ENCODE measurements at places on chromosomes 3 and 15.
A peak's percentile ranks its signal among the peaks of the same experiment; 100 is the strongest.

DNA sequence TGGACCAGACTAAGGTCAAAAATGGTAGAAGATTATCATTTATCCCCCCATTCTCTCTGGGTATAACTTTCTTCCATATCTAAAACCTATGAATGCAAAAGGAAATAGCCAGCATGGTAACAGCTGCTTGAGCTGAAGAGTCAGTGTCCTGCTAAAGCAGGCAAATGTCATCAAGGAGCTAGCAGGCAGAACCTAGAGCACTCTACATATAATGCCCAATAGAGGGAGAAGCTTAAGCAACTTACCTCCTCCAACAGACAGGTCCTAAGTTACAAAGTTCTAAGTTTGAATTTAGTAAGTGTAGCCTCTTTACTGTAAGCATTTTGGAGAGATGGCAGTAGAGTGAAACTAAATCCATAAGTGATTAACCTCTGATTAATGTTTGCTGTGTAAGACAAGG is 7.7 kb downstream of the RAF1 start:
- no peak for DNase-seq

DNA sequence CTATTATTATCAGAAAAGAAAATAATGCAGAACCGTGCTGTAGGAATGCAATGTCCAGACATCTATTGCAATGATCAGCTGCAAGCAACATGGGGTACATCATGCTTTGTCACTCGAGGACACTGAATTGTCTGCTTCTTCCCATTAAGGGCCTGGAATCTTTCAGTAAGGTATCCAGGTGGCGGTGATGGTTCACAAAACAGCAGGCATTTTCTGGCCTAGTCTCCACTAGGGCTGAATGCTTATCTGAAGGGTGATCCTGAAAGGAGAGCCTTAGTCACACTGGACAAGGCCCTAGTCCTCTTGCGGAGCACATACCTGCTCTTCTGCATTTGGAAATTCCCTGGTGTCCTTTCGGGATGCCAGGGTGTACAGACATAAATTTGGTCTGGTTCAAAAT is 21.2 kb downstream of the ITPR1 start:
- no peak for DNase-seq

DNA sequence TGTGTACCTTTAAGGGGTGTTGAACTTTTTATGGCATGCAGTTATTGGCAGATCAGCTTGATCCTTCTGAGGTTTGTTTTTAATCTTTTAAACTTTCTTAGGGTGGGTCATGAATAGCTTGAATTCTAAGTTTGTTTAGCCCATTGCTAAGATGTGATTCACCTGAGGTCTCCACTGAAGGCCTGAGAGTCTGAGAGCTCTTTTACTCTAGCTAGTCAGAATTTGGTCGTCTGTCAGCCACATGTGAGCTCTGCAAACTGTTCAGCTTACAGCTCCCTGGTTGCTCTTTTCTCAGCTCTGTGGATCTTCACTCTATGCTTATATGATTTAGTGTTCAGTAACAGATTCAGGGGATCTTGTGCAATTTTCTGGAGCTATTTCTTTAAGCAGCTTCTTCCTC is 161.3 kb downstream of the ABHD5 start:
- no peak for DNase-seq

GRCh38 chr3:134869153-134869726 is 74.2 kb downstream of the EPHB1 start:
- no peak for DNase-seq

- DNase-seq: no peak
Observed at GRCh38 chr3:171528102-171528501, 67.9 kb upstream of the TNIK start.

DNA sequence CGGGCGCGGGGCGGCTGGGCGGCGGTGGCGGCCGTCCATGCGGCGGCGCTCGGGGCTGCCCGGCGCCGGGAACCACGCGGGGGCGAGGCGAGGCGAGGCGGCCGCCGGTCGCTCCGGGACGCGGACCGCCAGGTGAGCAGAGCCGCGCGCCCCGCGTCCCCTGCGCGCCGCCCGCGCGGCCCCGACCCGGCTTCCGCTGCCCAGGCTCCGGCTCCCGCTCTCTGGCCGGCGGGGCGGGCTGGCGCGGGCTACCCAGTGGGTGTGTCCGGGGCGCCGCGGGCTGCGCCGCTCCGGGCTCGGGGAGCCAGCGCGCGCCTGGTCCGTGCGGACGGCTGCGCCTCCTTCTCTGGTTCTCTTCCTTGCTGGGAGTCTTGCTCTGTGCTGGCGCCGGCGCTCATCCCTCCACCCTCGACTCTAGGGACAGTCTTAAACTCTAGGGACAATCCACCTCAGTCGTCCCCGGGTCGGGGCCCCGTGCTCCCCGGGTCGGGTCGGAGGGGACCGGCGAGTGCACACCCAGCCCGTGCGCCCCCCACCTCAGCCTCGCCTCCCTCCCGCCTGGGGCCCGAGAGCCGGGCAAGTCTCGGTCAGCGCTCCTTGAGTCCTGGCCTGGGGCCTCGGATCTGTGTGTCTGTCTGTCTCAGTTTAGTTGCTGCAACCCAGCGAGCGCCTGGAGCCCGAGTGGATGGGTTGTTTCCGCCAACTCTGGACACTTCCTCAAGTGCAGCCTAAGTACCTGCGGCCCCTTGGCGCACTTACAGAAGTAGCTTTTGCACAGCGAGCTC is 488 bp downstream of the THSD4 start:
- DNase-seq: peak; percentile 81

DNA sequence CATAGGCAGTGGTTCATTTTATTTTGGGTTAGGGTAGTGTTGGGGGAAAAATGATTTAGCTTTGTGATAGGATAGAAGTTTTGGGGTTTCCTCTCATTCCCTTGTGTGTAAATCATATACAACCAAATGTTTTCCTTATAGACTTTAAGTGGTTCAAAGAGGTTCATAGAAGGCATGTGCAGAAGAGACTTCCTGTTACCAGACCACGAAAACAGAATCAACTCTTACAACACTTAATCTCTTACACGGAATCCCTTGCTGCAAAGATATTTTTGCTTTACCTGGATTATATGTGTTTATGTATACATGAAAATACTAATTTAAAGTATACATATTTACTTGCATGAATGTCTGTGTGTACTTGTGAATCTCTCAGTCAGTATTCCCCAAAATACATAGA is 2.9 kb downstream of the TMOD2 start:
- DNase-seq: no peak

GRCh38 chr3:4680871-4681300 is 187.7 kb downstream of the ITPR1 start:
- peak; percentile 14 for DNase-seq

DNA sequence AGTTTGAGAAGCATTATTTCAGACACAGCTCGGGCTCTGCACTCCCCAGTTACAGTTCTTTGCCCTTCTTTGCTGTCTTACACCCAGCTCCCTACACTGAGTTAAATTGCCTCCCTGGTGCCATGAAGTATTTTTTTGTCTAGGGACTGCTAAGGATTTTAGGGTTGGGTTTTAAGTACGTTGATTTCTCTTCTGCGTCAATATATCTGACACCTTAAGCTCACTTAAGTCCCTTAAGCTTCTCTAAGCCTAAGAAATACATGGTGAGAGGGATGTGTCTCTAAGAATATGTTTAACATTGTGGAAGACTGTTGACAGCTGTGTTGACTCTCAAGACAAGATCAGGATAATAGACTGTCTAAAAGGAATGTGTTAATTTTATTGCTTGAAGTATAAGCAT is 400.5 kb downstream of the PTPRG start:
- no peak for DNase-seq

- DNase-seq: no peak
Observed at GRCh38 chr3:182294256-182294655, 499.0 kb upstream of the ATP11B start.

DNA sequence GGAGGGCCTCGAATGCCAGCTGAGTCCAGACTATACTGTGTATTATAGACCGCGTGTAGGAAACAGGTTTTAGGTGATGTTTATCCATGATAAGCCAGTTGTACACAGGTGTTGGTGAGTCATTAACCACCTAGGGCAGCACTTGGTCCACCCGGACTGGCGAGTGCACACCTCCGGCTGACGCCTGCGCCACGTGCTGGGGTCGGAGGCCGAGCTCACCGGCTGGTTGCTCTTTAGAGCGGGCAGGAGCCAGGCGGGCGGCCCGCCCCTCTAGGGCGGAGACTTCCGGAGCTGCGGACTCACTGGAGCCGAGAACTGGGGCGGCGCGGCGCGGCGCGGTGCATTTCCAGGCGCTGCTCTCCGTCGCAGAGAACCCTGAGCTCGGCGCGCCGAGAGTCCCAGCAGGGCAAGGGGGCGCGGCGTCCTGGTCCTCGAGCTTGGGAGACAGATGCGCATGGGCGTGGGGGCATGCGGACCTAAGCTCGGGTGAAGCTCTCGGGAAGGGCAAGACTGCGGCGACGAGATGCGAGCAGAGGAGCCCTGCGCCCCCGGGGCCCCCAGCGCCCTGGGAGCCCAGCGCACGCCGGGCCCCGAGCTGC is at the start of gene ESYT3:
Gene ESYT3, plus strand, starts transcription at position 341 of the 599 bp plus-strand sequence. Its CDS starts 183 bp downstream, at position 524.
- peak; percentile 91 for DNase-seq

Measured in AG20443 (cell line).